Stimulated activated CD4-positive, alpha-beta T cell treated with anti-CD3 and anti-CD28 coated beads, Interleukin-2, amount 100 ng/mL, for 24 hours (primary cell): ENCODE measurements at places on chromosomes 5 and 9.
A peak's percentile ranks its signal among the peaks of the same experiment; 100 is the strongest.

- peak; percentile 16 for DNase-seq
Observed at GRCh38 chr5:136133222-136133921, 727 bp downstream of the SMAD5 start.

- no peak for DNase-seq
Observed at GRCh38 chr5:138789771-138790242, 36.6 kb downstream of the CTNNA1 start.

DNA sequence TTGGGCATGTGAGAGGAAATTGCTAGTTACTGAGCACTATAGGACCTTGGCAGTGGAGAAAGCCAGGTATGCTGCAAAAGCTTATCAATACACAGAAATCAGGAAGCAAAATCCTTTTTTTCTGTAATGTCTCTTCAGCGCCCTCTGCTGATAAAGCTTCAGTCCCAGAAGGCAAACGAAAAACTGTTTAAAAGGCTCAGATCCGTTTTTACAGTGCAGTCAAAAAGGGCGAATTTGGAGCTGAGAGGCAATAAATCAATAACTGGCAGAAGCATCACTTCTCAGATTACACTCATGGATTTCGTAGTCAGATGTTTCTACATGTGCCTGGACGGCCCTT lies 1.1 kb upstream of the MAN2A1 start:
- peak; percentile 17 for DNase-seq

GRCh38 chr5:145407300-145408047 lies 427.7 kb downstream of the PRELID2 start:
- no peak for DNase-seq

GRCh38 chr5:73370640-73371583 lies 77.7 kb downstream of the FOXD1 start:
- no peak for DNase-seq

GRCh38 chr5:124747791-124748686 lies 1.6 kb upstream of the ZNF608 start:
- no peak for DNase-seq

DNA sequence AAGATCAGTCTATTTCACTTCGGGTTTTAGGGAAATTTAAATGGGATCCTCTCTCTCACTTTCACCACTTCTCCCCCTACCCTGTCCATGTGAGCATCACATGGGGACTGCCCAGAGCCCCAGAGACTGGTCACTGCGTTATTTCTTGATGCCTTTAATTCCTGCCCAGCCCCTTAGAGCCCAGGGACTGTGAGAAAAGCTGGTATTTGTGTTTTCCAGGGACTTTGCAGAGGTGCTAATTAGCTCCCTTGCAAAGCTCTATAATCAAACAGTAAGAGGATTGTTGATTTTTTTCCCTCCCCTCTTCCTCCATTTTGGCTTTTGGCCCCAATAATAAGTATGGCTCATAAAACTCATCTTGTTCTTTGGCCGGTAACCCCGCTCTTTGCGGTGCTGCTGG lies 35.6 kb downstream of the NTRK2 start:
- DNase-seq, result no peak

DNA sequence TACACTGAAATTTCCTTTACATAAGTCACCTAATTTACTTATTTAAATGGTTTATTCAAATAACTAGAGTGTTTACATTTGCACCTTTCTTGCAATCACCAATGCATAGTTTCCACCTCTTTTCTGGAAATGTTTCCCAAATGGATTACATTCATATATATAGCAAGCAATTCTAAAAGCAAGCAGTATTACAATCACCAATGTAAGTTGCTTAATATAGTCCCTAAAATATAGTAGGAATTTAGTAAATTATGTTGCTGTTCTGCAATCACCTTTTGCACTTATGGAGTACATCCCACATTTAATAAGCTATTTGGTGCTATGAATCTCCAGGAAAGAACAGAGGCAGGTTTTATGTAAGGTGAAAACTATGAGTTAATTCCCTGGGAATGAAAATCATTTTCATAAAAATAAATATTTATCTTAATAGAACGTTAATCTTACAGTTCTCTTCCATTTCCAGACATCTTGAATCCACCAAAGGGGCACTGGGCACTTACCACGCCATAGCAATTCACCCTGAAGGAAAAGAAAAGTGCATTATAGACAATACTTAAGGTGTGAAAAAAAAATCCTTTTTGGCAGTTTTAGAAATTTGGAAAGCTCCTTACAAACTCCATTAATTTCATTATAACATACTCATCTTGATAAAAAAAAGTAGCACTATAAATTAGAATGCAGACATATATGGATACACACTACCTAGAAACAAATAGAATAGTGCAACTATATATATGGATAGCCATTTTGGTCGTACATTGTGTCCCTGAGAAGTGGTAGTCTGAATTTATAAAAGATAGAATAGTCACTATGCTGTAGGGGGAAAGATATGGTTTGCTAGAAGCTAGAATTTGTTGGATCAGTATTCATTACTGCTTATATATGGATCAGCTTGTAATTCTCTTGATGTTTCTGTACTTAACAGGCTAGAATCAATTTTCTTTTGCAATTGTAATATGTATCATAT lies 47.1 kb downstream of the ALDH1A1 start:
- no peak for DNase-seq

- no peak for DNase-seq
Observed at GRCh38 chr9:17578911-17579793, at the start of gene SH3GL2. Gene SH3GL2, plus strand, starts transcription at chr9:17579066.

- no peak for DNase-seq
Observed at GRCh38 chr5:80881726-80882125, 78.4 kb upstream of the RASGRF2 start.

DNA sequence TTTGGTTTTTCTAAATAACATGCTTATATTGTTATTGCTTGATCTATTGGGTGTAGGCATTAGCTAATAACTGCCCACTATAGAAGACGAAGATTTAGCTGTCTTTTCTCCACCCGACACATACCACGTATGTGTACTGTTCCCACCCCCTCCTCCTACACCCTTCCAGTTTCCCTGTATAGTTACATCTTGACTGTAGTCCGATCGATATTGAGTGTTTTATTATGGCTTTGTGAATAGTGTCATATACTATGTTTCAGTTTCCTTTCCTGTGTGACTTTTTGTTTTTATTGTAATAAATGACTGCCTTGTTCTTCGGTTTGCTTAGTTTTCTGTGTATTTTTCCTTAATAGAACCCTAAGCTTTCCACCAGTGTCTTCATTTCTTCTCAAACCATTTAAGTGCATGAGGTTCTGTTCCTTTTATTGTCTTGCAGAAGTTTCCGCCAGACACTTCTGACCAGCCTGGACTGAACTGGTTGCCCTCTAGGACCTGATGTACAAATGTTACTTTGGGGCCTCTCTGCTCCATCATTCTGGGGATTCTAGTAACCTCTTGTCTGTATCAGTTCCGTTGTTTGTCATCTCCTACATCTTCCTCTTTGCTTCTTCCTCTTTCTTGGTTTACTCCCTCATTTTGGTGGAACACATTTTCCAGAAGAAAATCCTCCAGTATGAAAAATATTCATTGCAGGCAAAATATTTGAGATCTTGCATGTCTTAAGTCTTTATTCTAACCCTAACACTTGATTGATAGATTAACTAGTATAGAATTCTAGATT lies 61.8 kb downstream of the PRKACG start:
- no peak for DNase-seq

- no peak for DNase-seq
Observed at GRCh38 chr5:80149161-80149609, 106.7 kb downstream of the SERINC5 start.

DNA sequence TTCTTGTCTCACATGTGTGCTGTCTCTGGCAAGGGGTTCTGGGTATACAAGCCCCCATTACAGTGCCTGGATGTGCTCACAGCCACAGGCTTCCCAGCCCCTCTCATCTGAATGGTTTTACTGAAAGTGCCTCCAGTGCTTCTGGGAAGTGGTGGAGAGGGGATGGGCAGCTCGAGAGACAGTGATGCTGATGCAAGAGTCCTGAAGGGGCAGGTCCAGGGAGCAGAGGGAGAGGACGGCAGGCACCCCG lies 93.5 kb downstream of the PHF2 start:
- no peak for DNase-seq

GRCh38 chr5:134509308-134510040 lies 16.0 kb upstream of the JADE2 start:
- DNase-seq, result no peak

DNA sequence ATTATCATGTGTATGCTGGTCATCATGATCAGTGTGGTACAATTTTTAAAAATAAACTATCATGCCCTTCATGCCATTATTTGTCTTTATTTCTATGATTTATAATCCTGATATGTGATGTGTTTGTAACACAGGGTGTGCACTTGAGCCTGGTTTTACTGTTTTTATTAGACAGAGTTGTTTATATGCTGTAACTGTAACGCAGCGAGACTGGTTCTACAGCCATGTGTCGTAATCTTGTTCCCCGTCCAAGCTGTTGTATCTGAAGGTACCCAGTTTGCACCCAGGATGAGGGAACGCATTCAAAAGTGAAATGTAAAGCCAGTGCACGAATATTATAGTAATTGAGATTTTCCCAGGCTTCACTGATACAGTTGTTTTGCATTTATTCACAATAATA lies 28.2 kb downstream of the SNX18 start:
- DNase-seq, result no peak

DNA sequence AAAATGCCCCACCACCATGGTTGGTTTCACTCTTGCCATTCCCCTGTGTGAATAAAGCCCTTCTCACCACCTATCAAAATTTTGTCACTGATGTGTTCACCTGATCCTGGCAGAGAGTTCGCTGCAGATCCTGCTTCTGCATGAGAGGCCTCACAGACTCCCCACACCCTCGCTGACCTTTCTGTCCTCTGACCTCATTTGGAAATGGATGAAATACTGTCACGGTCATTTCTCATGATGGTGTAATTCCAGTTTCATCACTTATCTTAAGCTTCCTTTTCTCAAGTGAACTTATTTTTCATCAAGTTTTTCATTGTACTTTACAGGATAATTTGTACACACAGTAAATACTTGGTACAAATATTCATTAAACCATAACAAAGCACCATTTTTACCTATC lies 131.3 kb downstream of the FRMD3 start:
- no peak for DNase-seq

- no peak for DNase-seq
Observed at GRCh38 chr9:82149501-82149946, 161.0 kb downstream of the SPATA31D1 start.

DNA sequence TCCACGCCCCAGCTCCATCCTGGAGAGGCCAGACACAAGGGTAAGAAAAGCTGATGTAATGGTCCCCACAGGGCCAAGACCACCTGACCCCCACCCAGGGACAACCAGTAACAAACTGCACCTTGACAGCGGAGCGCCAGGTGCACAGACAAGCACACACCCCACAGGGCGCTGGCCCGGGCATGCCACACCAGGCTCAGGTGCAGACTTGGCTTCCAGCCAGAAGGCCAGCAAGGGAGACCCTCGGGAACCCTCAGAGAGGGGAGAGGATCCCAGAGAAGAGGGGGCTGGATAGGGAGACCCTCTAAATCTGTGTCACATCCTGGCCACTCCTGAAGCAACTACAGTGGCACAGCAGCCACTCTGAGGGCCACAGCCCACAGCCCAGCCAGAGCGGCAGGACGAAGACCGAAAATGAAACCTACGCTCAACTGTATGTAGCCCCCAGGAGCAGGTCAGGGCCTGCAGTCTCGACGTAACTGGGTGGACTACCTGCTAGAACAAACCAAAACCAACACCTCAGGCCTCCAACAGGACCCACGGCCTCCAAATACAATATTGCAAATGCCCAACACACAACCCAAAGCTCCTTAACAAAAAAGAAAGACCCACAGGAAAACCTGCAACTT lies 18.5 kb downstream of the CAMSAP1 start:
- no peak for DNase-seq

GRCh38 chr5:175842951-175843793 lies 28.2 kb upstream of the CPLX2 start:
- DNase-seq, result no peak

DNA sequence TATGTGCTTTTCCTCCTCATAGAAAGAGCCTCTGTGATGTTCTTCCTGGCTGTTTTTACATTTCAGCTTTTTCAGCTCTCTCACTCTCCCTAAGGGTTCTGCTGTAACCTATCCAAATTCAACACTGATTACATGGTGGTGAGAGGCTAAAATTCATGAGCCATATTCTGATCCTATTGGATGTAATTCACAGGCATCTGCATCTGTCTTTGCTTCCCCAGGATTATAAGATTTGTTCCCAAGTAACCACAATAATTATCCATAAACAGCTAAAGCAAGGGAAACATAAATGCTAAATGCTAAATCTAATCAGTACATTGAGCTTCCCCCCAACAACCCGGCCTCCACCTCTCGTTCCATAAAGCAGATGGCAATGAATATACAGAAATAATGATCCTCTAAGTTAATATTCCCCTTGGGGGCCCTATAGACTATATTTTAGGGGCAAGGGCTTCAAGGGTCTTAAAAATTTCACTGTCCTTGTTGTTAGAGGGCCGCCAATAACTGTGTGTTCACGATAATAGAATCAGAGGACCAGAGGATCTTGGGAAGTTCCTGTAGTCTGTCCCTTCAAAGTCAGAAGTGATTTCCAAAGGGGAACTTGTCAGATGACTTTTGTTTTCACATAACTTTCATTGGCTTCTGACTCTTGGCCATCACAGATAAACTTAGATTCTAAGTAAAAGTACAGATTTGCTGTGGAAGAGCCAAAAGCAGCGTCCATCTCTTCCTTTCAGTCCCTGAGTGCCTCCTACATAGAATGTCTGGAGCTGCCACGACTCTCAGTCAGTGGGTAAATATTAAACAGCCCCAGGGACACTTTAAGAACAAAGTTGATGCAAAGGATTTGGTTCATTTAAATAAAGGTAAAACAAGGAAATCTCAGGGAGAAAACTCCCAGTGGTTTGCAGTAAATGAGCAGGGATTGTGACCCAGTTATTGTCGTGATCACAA lies 125.6 kb downstream of the ALDH1A1 start:
- DNase-seq, result no peak

- no peak for DNase-seq
Observed at GRCh38 chr5:147898875-147899401, 7.4 kb downstream of the C5orf46 start.

DNA sequence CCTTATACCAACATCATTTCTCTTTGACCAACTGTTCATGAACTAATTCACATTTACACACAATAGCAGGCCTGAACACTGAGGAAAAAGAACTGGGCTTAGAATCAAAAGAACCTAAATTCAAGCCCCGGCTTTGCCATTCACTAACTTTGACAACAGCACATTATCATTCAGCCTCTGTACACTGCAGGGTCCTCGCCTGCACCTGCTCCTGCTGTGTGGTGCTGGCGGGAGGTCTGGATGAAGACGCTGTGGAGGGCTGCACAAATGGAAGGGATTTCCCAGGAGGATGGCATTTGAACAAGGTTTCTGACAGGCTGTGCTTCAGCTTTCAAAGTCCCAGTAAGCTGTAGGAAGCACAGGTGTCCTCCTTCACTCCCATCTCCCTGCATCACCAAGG lies 151.2 kb downstream of the ZDHHC21 start:
- DNase-seq, result no peak

- no peak for DNase-seq
Observed at GRCh38 chr5:108650997-108651396, 96.7 kb upstream of the FER start.

GRCh38 chr9:113609562-113610318 lies 146.2 kb downstream of the RGS3 start:
- DNase-seq, result no peak

DNA sequence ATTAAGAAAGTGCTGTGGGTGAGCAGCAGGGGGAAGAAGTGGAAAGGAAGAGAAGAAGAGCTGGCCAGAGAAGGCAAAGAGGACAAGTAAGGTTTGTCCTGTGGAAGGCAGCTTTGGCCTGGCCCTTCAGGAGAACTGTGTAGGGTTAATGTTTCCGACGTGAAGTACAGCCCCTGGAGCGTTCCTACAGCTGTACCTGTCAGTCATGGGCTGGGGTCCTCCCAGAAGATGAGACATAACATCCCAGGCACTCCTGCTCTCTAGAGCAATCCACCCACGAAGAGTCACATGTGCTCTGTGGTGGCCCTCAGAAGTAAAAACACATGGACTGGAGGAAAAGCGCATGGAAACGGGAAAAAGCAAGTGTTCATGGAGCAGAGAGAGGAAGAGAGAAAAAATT lies 237.4 kb downstream of the CAAP1 start:
- no peak for DNase-seq
